Natural killer cell treated with Interleukin-12 subunit alpha and Interleukin-12 subunit beta and Interleukin-15 and Interleukin-18, amount 100 ng/mL, for 72 hours (primary cell): ENCODE measurements at places on chromosomes 6 and 20. TPM values are rescaled to one million over a fixed set of nuclear protein-coding genes. Genes with fewer than 3 reads are reported as not detected.

CNBD2 gene
- 4.8 TPM for total RNA-seq

GRCh38 chr6:47822856-47823554 is 41.2 kb downstream of the OPN5 start:
- peaks cover 5% of the 10 kb centered on the region for H3K36me3 ChIP-seq
- no peak for DNase-seq
- H3K4me1 ChIP-seq: no peaks in the 10 kb centered on the region
- H3K4me3 ChIP-seq: no peak overlapping the region

SAMD10 gene
- 33.6 TPM for total RNA-seq

GRCh38 chr6:89022798-89023197 is 57.8 kb upstream of the PNRC1 start:
- H3K27me3 ChIP-seq: no peaks in the 10 kb centered on the region
- no peak overlapping the region for H3K27ac ChIP-seq
- no peaks in the 10 kb centered on the region for H3K4me1 ChIP-seq
- no peak for DNase-seq

GRCh38 chr6:68049562-68049961 is 585.5 kb upstream of the ADGRB3 start:
- no peaks in the 10 kb centered on the region for H3K36me3 ChIP-seq
- H3K4me3 ChIP-seq: no peak overlapping the region
- no peaks in the 10 kb centered on the region for H3K4me1 ChIP-seq
- no peak overlapping the region for H3K27ac ChIP-seq
- no peak for DNase-seq
- no peaks in the 10 kb centered on the region for H3K27me3 ChIP-seq
